ENCODE measurements at places on chromosomes 7 and 10. TPM values are rescaled to one million over a fixed set of nuclear protein-coding genes. Genes with fewer than 3 reads are reported as not detected.

- DNase-seq = no peak
Observed at GRCh38 chr7:3397324-3397723, 96.3 kb downstream of the SDK1 start.

DNA sequence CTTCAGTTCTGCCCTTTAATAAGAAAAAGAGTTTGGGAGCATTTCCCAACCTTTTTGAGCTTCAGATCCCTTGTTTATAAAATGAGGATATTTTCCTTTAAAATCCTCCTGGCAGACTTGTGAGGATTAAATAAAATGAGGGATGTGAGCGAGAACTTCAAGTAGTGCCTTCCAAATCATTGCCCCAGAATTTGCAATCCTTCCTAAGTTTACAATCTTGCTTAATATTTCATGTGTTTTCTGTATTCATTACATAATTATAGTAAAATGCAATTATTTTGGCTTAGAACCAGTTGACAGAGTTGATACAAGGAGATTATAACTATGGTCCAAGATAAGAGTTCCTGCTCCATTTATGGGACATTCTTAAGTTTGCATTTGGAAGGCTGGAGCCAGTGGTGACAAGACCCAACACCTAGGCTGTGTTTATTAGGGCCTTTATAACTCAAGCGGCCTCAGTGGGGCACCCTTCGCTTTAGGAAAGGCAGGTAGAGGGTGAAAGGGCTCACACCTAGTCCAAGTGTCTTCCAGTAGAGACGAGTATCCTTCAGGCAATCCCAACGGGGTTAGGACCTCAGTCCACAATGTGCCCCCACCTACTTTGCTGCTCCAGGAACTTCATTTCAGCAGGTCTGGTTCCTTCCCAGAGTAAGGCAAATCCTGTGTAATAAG lies 317.5 kb downstream of the WDR11 start:
- DNase-seq = peak; percentile 51

- no peak for DNase-seq
Observed at GRCh38 chr7:151566897-151567320, 47.2 kb upstream of the RHEB start.

Gene CAV1
- total RNA-seq = 22.8 TPM

DNA sequence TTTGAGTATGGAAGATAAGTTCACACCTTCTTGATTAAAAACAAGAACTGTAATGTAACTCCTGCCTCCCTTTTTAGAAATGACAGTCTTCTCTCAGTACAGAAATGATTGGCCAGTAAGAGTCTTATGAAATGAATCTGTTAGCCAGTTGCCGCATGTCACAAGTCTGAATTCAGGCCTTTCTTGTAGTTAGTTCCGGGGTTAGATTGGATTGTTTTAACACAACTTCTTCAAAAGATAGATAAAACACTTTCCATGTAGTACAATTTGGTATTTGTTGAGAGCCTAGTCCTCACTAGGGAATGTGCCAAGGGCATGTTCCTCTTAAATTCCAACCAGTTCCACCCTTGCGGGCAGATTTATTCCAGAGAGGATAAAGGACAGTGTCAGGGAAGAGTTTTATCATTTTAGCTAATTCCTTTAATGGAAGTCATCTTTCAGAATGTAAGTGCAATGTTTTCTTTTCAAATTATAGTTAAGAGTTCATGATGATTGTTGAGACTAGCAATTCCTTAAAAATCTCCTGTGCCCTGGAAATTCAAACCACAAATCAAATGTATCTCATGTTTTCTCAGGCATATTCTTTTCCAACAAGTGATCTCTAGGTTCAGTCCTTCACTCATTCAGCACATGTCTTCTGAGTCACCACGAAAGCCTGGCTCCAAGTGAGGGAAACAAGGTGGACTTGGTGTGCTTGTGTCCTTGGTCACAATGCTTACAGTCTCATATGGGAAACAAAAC lies 4.1 kb downstream of the FHIP2A start:
- no peak for DNase-seq

- no peak for DNase-seq
Observed at GRCh38 chr10:17340144-17340829, 112.2 kb downstream of the VIM start.

GRCh38 chr10:27457966-27458365 lies 46.1 kb upstream of the RAB18 start:
- no peak for DNase-seq

DNA sequence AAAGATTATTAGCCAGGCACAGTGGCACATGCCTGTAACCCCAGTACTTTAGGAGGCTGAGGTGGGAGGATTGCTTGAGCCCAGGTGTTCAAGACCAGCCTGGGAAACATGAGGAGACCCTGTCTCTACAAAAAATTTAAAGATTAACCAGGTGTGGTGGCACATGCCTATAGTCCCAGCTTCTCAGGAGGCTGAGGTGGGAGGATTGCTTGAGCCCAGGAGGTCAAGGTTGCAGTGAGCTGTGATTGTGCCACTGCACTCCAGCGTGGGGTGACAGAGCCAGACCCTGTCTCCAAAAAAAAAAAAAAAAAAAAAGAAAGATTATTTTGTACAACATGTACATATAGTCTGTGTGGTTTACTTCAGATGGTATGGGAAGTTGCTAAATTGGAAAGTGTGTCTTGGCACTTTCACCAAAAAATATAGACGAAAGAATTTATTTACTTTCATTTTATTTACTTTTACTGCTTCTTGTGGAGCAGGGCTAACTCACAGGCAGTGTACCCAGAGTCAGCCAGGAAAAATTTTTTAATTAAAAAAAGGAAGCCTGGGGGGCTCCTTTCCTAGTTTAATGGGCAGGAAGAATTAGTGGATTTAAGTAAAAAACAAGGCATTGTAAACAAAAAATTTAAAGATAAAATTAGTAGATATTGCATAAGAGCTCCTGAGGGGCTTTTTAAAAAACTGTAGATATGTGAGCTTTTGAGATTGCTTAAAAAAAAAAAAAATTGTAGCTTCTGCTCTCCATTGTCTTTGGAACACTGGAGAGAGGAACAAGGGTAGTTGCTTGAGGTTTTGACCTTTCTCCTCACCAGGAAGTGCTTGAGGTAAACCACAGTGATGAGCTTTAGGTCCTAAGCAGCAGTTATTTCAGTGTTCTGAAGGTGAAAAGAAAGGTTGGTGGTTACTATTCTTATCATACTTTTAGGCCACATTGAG lies 44.6 kb upstream of the VDAC2 start:
- DNase-seq = no peak

- no peak for DNase-seq
Observed at GRCh38 chr7:105267244-105267643, 121.5 kb downstream of the SRPK2 start.

- peak; percentile 53 for DNase-seq
Observed at GRCh38 chr10:44908066-44908749, 2.9 kb upstream of the TMEM72 start.

Gene ABCB8
- total RNA-seq = 22.2 TPM

- no peak for DNase-seq
Observed at GRCh38 chr7:29894256-29894655, 87.9 kb downstream of the WIPF3 start.

Gene DLX6
- total RNA-seq = not detected

DNA sequence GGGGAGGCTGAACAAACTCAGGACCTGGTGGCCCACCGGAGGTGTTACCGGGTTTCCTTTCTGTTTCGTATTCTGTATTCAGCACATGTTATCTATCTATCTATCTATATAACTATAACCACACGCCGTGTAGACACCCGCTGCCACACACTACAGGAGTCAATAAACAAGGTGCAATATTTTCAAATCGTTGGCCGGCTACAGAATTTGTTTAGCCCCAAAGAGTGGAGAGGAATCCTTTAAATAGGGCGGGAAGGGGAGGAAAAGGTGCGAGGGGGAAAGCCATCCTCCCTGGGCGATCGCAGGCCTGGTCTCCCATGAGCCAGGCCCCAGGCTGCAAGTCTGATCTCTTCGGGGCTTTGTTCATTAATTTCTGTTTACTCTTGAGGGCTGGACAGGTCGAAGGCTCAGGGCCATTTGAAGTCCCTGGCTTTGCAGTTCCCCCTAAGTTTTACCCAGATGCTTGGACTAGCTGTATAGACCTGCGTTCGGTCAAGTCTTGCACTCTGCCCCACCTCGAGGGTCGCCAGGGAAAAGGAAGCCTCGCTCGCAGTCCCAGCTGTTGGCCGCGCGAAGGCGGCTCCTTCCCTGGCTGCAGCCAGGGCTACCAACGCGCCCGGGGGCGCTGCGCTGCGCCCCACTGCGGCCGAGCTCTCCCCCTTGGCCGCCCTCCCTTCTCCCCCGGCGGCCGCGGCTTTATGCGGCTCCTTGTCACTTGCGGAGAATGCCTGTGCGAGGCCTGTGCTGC lies 3.8 kb downstream of the NKX2-3 start:
- DNase-seq = no peak

DNA sequence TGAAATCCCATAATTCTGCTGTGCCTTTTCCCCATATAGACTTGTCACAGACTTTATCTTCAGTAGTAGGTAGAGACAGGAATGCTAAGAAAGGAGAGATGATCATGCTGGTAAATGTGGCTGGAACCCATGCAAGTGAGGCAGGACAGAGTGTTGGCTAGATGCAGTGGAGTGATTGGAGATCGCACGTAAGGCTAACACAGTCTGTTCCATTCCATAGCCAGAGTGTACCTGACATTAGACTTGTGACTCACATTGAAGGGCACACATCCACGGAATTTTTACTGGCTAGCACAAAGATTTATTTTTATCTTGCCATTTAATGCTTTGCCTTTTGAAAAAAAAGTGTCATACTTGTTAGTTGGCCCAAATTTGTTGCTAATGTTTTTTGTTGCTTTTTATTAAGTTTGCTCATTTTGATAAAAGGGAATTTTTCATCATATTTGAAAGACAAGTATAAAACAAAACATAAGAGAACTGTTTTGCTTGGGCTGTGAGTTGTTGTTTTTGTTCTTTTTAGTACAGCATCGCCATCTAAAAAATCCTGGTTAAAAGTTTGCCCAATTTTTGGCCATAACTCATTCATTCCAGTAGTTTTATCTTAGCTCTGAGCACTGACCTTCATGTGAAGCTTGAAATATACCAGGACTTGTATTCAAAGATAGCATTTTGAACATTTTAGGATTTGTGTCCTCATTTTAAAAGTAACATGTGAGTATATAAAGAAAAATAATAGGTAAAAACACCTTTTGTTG lies 81.0 kb downstream of the CPED1 start:
- DNase-seq = no peak

- DNase-seq = no peak
Observed at GRCh38 chr10:2920168-2920567, 147.2 kb upstream of the PFKP start.

GRCh38 chr7:148461392-148462179 lies 129.0 kb upstream of the C7orf33 start:
- no peak for DNase-seq

Gene MYL10
- 0.44 TPM for total RNA-seq

DNA sequence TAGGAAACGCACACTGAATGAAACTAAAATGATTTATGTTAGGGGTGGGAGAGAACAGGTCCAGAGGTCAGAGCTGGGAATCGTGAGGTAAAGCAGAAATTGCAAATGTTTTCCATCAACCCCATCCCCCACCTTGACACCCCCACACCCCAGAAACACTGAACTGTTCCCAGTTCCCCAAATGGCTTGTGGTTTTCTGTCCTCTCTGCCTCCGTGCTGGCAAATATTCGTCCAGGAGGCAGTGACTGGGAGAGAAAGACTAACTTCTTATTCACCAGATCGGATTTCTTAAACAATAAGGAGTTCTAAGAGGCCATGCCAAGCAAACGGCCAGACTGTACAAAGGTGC lies 730 bp upstream of the RASSF4 start:
- DNase-seq = no peak

- DNase-seq = no peak
Observed at GRCh38 chr7:33836797-33837355, 68.5 kb upstream of the BMPER start.

DNA sequence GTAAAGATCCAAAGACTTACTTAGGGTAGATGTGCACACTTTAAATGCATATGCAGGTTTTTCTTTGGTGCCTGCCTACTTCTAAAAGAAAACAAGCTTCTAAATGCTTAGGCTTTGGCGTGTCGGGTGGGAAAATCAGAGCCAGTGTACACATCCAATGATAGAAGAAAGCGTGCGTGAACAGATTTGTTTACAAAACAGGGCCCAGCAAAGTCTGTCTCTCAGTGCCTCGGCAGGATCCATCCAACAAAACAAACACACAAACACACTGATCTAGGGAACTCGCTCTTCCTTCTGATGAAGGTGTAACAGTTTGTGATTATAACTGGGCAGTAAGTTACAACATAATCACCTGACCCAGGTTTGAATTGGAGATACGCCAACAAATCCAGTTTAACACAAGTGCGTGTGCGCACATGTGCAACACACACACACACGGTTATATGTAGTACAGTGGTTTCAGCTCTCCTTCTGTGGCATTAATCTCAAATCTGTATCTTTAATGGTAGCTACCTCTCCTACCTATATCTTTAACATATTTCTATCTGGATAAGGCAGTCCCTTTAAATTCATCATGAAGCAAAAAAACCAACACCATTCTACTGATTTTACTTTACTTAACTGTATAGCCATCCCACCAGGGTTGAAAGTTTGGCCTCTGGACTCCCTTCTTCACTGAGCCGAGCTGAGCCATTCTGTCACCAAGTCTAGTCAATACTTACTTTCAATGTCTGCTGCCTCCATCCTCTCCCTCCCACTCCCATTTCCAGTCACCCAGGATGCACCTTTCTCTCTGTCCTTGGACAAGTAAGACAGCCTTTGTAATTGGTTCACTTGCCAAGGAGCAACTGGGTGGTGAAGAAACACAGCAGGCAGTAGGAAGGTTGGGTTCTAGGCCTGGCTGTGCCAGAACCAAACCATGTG lies 184.4 kb upstream of the KLF14 start:
- DNase-seq = no peak

Gene SPDYE17
- not detected for total RNA-seq
